ENCODE measurements at places on chromosomes 4 and X.
A peak's percentile ranks its signal among the peaks of the same experiment; 100 is the strongest.

GRCh38 chr4:828641-829271, 2.8 kb upstream of the CPLX1 start:
- peak; percentile 21 for DNase-seq

DNA sequence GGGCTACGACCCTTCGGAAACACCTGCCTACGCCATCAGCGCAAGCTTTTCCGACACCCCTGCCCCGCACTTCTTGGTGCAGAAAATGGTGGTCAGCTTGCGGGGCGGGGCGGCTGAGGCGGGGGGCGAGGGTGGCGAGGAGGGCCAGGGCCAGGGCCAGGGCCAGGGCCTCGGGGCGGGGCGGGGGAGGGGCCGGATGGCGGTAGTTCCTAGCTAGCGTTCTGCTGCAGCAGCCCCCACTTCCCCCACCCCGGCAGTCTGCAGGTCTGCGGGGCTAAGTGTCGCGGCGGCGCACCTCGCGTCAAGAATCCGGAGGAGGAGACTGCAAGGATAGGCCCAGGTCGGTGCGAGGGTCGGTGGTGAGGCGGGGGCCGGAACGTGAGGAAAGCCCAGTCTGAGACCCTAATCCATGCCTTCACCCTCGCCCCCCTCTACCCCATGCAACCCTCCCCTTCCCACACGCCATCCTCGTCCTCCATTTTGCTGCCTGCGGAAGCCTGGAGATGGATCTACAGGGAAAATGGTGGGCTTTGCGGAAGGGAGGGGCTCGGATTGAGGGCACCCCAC, 600 bp downstream of the BEX4 start:
- peak; percentile 12 for DNase-seq

- no peak for DNase-seq
Observed at GRCh38 chr4:86319390-86319789, 40.5 kb downstream of the MAPK10 start.

GRCh38 chr4:146637621-146638332, 916 bp upstream of the POU4F2 start:
- no peak for DNase-seq

GRCh38 chrX:20300822-20301221, 34.1 kb upstream of the RPS6KA3 start:
- DNase-seq, result no peak

- peak; percentile 77 for DNase-seq
Observed at GRCh38 chrX:107677501-107677901, 49.2 kb downstream of the PRPS1 start.

- DNase-seq, result no peak
Observed at GRCh38 chr4:187118166-187118565, 394.5 kb upstream of the FAT1 start.

- no peak for DNase-seq
Observed at GRCh38 chr4:21118301-21118700, 418.0 kb downstream of the PACRGL start.

GRCh38 chrX:85499400-85499799, 119.9 kb upstream of the POF1B start:
- no peak for DNase-seq

DNA sequence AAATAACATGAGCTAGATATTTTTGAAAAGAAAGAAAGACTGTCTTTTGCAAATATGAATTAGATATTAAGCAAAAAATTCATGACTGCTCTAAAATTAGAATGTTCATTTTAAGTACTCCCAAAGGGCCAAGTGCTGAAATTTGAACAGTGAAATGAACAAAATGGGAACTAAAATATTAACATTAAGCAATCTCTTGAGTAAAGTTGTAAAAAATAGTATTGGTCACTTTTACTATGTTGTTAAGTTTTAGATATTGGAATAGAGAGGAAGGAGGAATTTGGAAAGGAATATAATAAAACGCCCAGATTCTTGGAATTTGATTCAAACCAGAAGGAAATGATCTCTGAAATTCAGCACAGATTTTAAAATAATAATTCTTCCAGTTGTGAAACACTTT, 125.9 kb upstream of the ANK2 start:
- no peak for DNase-seq

GRCh38 chr4:126727461-126727860, 905.3 kb upstream of the INTU start:
- DNase-seq, result peak; percentile 60

- DNase-seq, result no peak
Observed at GRCh38 chr4:67809502-67809901, 55.3 kb upstream of the GNRHR start.

- peak; percentile 13 for DNase-seq
Observed at GRCh38 chrX:18377796-18378195, 23.3 kb upstream of the SCML2 start.

Data from amniotic epithelial cell (primary cell).